ENCODE measurements at places on chromosomes 13 and 19. TPM values are rescaled to one million over a fixed set of nuclear protein-coding genes. Genes with fewer than 3 reads are reported as not detected.

GRCh38 chr19:33290956-33291622, 11.2 kb downstream of the CEBPA start:
- peak; percentile 39 for DNase-seq

DNA sequence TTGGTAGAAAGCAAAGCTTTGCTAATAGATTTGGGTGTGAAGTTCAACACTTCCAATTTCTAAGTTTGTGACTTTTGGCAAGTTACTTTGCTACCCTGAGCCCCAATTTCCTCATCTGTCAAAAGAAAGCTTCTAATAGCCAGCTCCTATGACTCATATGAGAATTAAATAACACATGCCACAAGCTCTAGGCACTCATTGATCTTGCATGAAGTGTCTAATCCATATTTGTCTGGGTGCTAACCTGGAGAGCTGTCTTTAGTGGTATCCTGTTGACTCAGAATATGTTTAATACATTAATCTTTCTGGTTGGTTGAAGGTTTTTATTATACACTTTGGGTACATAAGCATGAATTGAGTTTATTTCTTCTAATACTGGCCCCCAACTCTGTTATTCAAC, 188.8 kb downstream of the POSTN start:
- DNase-seq = peak; percentile 20

The FKBP8 gene
- polyA plus RNA-seq = 342 TPM

The GTPBP3 gene
- polyA plus RNA-seq = 16.6 TPM

DNA sequence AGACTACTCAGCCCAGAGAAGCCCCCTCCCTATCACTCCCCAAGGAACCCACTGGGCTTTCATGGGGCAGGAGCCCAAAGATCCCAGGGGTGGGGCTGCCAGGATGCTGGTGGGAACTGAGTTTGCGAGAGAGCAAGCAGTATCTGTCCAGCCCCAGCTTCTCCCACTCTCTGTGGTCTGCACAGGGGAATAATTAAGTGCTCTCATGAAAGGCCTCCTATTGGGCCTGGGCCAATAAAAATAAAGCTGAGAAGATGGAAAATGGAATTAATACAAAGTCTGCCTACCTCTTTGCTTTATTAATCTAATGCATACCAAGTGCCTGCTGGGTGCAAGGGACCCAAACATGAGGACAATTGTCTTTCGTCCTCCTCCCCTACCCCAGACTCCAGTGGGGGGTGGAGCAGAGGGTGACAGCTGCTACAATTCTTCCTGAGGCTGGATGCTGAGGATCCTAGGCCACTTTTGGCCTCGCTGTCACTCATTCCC, 5.4 kb downstream of the DDX39A start:
- no peak for DNase-seq

- no peak for DNase-seq
Measured at GRCh38 chr19:19631346-19631745, 3.3 kb upstream of the LPAR2 start.

- DNase-seq = no peak
Measured at GRCh38 chr19:7337380-7338194, 11.2 kb upstream of the ARHGEF18 start.

GRCh38 chr13:108987944-108988343, 358.5 kb downstream of the MYO16 start:
- no peak for DNase-seq

DNA sequence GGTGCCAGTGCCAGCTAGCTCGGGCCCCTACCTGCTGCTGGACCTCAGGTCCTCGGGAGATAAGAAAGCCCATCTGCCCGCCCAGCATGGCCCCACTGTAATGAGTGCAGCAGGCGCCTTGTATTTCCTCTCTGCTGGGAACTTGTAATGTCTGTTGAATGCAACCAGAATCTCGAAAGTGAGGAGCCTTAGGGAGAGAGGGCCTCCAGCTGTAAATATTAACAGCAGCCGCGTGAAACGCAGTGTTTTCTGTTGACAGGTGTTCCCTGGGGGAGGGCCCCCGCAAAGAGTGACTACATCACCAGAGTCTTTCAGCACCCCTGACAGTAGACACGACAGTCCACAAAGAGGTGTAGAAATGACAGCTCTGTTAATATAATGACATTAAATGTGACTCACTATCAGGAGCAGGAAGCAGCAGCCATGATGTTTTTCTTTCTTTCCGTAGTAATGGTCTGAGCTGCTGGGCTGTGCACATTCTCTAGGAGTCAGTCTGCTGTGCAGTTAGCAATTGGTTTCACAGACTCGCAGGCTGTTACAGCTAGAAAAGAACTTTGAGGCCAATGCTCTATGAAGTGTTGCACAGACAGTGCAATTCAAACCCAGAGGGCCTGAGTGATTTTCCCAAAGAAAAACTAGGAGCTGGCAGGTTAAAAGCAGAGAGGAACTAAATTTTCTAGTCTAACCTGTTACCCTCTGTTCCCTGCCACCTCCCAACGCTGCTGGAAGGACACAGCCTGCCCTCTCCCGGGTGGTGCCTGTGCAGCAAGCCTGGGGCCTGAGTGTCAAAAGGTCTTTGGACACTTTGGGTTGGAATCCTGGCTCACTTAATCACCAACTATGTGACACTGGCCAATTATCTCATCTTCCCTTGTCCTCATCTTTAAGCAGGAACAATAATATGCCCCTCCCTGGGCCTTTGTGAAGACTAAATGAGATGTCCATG, 58.6 kb upstream of the WASF3 start:
- no peak for DNase-seq

GRCh38 chr13:54768214-54768613, 1739.6 kb downstream of the OLFM4 start:
- DNase-seq = no peak

The STOML3 gene
- not detected for polyA plus RNA-seq

The S1PR4 gene
- not detected for polyA plus RNA-seq

DNA sequence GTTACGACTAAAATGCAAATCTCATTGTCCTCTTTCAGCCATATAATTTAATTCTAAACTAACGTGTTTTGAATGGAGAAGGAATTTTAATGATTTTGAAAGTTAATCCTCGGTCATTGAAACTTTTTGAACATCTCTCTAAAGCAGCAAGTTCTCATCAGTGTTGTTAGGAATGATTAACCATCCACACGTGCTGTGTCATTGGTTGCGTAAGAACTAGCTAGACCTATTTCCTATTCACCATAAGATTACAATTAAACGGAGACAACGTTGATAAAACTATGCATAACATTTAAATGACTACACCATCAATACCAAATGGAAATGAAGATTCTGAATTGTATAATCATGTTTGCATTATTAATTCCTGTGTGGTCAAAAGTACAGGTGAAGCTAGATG, 155.6 kb upstream of the IRS2 start:
- DNase-seq = peak; percentile 20

DNA sequence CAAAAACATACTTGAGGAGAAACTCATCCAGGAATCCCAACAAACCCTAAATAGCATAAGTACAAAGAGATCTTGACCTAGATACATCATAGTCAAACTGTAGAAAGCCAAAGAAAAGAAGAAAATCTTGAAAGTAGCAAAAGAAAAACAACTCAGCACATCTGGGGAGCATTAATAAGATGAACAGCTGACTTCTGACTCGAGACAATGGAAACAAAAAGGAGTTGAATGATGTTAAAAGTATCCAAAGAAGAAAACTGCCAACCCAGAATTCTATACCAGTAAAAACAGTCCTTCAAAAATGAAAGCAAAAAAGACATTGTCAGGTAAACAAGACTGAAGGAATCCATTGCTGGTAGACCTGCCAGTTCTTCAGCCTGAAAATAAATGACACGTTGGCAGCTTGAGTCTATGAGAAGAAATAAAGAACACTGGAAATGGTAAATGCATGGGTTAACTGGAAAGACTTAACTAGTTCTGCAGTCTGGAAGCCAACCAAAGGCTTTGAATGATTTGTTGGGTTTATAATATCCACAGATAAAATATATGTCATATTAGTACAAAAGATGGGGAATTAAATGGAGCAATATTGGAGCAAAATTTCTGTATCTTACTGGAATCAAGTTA, 46.8 kb downstream of the TSSK6 start:
- DNase-seq = no peak

DNA sequence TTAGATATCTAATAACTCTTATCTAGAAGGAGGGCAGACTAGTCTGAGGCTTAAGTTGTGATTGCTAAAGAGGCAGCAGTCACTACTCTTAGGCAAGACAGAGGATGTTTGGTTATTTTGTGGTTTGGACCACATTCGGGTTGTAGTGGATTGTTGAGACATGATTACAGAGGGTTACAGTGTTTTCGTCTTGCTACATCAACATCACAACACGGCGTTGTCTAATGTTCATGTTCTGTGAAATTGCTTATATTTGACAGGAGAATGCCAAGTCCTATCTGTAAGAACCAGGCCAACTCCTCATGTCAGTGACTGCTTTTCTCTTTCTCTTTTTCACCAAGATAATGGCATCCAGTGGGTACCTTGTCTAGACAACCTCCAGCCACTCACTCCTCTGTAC, 16.8 kb upstream of the TM9SF2 start:
- peak; percentile 61 for DNase-seq

The FGF22 gene
- polyA plus RNA-seq = not detected

DNA sequence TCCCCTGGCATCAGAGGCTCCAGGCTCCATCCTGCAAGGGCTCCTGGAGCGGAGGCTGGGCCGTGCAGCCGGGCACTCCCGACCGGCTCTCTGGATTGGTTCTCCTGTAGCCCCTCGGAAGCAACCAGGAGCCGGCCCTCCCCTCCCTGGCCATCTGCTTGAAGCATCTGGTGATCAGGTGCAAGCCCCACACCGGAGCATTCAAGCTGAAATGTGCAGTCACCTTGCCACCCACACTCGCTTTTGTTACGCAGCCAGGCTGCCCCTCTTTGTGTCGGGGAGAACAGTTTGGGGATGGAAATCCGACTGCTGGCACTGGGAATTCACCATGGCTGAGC, 258.8 kb downstream of the ZNF536 start:
- DNase-seq = no peak

The ZNF333 gene
- 0.92 TPM for polyA plus RNA-seq

The PSG1 gene
- not detected for polyA plus RNA-seq

The ZSCAN5B gene
- not detected for polyA plus RNA-seq

- DNase-seq = no peak
Measured at GRCh38 chr19:18044825-18045304, 36.9 kb downstream of the ARRDC2 start.

DNA sequence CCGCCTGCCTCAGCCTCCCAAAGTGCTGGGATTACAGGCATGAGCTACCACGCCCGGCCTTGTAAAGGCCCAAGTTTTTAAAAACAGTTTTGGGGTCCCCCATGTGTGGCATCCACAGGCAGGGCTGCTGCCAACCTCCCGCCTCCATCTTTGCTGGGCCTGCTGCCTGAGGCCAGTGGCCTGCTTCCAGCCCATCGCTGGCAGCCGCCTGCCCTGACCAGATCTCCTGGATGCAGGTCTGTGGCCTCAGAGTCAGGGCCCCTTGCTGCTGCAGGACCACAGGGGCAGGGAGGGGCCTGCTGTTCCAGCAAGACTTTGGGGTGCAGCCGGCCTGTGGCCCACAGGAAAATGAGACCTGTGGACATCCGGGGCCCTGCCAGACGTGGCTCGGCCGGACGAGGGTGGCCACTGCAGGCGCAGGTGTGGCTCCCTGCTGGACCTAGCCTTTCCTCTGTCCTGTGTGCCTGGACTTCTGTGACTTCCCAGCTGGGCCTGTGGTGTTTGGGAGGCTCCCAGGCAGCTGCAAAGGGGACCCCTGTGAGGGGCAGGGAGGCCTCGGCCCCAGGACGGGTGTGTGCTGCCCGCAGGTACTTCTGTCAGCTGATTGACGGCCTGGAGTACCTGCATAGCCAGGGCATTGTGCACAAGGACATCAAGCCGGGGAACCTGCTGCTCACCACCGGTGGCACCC, 14.4 kb downstream of the STK11 start:
- no peak for DNase-seq

DNA sequence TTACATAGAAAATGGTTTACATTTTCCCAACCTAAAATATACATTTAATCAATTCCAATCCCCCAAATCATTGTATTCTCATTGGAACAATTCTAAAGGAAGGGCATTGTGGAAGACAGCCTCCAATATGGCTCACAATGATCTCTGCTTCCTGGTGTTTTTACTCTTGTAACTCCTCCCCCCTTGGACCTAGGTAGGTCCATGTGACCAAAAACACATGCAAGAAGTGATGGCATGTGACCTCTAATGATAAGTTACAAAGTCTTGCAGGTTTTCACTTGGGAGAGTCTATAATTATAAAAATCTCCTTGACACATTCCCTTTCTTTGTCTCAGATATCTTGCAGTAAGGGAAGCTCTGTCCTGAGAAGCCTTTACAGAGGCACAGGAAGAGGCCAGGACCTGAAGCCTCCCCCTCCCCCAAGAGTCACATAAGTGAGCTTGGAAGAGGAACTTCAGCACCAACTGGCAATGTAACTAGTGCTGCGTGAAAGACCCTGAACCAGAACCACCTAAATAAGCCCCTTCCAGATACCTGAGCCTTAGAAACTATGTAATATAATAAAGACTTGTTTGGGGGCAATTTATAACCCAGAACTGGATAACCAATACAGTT, 816.2 kb upstream of the ATXN8OS start:
- no peak for DNase-seq

- DNase-seq = peak; percentile 91
Measured at GRCh38 chr13:101449790-101450748, 2.4 kb upstream of the ITGBL1 start.

All from foreskin keratinocyte (primary cell).